ENCODE measurements at places on chromosomes 11 and 22.

DNA sequence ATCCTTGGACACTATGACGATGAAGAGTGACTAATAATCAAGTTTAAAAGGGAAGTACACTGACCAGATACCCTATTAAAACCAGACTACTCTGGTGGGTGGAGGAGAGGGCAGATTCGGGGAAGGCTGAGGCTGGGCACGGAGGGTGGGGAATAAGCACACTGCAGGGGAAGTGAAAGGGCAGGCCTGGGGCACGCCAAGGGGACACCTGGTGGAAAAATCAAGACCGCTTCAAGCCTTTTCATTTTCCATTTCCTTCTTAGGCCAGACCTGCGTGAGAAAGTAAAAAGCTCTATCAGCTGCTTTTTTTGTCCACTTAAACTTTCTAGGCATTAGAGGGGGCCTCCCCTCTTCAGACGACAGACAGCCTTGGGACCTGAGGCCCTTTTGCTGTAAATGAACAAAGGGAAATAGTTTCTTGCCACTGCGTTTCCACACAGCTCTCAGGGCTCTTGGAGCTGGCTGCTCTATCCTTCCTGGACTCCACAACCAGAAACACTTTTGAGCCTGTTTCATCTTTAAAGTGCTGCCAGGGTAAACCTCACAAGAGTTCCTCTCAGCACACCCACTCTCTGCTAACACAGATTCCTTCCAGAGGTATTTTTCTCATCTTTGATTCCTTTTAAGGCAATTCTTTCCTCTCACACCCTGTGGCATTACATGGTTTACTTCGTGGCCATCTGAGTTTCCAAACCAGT is 25.0 kb upstream of the SERPIND1 start:
- DNase-seq, result no peak

- no peak for DNase-seq
Measured at GRCh38 chr11:65488273-65489034, 10.4 kb upstream of the MALAT1 start.

DNA sequence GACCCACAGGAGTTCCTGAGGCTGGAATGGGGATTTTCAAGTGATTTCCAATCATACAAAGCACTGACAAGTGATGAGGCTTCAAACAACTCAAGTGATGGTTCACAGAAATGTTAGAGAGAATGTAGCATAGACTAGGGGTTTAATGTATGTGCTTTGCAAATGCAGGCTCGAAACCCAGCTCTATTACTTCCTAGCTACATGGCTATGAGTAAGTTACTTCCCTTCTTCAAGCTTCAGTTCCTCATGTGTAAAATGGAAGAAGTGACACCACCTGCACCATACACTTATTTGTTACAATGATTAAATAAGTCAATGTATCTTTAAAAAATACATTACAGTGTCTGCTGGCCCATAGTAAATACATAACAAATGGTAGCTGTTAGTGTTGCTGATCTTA is 139.8 kb downstream of the CCDC81 start:
- DNase-seq, result no peak

GRCh38 chr22:38098410-38099249 is 11.9 kb downstream of the BAIAP2L2 start:
- no peak for DNase-seq

GRCh38 chr22:36923131-36923788 is 9.8 kb downstream of the CSF2RB start:
- no peak for DNase-seq

GRCh38 chr11:125228993-125229392 is 64.4 kb downstream of the PKNOX2 start:
- DNase-seq, result no peak

DNA sequence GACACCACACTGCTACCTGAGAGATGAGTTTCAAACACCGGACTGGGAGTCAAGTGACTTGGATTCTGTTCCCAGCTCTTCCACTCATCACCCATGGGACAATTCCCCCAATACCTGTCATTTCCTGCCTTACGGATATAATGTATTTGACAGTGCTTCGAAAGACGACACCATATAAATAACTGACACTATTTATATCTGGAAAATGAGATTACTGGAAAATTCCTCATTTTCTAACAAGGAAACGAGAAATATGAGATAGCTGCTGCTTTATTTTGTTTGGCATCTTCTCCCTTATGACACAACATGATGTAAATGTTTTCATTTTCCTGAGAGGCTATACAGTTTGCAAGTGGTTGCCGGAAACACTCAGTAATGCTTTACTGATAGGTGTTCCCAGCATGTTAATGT is 8.6 kb downstream of the HSCB start:
- no peak for DNase-seq

DNA sequence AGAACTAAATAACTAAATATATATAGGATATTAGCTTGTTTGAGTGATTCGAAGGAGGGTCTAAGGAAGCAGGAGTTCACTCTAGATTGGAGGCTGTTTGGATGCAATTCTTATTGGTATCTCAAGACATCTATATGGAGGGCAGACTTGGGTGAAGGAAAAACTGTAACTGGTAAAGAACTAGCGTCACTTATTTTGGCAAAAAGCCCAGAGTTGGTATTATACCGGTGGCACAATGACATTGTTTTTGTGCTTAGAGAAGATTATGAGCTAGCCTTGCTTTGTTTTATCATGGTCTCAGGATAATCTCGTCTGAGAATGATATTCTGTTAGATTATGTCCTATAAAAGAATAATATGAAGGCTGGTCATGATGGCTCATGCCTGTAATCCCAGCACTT is 6.0 kb upstream of the SLC35F2 start:
- DNase-seq, result no peak

- peak; percentile 43 for DNase-seq
Measured at GRCh38 chr11:45929486-45930030, 7.1 kb downstream of the LARGE2 start.

- no peak for DNase-seq
Measured at GRCh38 chr11:30174265-30175020, 56.4 kb upstream of the FSHB start.

GRCh38 chr11:126305699-126306098 is 1.8 kb downstream of the DCPS start:
- DNase-seq, result no peak

DNA sequence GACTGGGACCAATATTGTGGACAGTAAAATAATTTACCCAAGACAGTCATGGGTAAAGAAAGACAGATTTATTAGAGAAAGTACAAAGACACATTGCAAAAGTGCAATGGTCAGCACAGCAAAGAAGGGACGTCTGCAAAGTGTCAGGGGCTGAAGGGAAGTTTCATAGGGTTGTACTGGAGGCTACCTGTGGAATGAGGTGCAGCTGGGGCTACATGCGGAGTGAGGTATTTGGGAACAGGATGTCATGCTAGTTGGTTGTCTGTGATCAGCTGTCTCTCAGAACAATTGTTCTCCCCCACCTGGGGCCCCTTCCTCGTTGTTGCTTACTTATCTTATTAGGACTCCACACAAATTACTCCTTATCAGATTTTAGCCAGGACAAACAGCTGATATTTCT is 11.4 kb upstream of the APOL3 start:
- no peak for DNase-seq

- peak; percentile 54 for DNase-seq
Measured at GRCh38 chr22:30444632-30445437, 19.3 kb downstream of the MTFP1 start.

DNA sequence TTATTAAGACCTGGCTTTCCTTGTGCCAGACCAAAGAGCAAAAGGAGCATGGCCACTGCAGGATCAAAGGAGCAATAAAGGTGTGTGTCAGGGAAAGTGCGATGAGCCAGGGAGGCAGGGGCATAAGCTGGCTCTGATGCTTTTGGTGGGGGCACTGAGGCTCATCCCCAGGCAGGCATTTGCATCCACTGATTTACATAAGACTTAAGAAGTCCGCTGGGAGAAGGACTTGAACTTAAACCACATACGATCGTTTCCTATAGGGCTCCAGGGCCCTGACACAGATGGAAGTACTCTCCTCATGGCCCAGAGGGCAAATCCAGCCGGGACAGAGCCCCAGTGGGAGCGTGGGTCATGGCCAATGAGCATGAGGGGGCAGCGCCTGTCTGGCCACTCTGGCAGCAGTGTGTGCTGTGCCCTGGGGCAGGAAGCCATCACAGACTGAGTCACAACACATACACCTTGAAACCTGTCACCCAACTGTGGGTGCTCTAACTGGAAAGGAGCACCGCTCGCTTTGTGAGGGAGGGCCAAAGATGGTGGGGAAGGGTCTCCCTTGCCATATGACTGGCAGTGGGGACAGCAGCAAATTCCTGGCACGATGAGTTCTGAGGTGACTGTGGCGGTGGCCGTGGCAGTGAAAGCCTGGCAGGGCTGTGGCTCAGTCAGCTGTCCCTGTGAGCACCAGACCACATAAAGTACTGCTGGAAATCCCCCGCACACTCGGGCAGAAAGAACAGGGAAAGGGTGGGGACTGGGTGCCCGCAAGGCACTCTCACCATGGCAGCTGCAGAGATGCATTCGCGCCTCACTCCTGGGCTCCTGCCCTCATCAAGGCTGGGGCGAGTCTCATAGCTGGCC is 79.4 kb upstream of the LMO1 start:
- DNase-seq, result no peak

- peak; percentile 52 for DNase-seq
Measured at GRCh38 chr11:43992183-43992582, 49.7 kb downstream of the C11orf96 start.

DNA sequence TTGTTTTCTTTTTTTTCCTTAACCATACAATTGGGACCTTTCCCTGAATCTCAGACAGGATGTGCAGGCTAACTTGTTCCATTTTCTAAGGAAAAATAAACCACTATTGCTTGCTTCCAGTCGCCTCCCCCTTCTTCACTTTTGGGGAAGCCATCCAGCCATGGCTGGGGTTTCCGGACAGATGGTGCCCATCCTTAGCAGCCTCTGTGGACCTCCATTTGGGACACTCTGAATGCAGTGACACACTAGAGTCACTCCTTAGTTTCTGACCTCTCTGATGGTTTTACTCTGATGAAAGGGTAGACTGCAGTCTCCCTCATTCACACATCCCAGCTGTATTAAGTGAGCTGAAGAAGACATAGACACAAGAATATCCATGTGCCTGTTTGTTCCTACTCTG is 147.3 kb downstream of the COMMD9 start:
- no peak for DNase-seq

- DNase-seq, result no peak
Measured at GRCh38 chr11:46978005-46978491, 41.5 kb downstream of the CSTPP1 start.

GRCh38 chr11:115670538-115671205 is 166.5 kb upstream of the CADM1 start:
- peak; percentile 59 for DNase-seq

DNA sequence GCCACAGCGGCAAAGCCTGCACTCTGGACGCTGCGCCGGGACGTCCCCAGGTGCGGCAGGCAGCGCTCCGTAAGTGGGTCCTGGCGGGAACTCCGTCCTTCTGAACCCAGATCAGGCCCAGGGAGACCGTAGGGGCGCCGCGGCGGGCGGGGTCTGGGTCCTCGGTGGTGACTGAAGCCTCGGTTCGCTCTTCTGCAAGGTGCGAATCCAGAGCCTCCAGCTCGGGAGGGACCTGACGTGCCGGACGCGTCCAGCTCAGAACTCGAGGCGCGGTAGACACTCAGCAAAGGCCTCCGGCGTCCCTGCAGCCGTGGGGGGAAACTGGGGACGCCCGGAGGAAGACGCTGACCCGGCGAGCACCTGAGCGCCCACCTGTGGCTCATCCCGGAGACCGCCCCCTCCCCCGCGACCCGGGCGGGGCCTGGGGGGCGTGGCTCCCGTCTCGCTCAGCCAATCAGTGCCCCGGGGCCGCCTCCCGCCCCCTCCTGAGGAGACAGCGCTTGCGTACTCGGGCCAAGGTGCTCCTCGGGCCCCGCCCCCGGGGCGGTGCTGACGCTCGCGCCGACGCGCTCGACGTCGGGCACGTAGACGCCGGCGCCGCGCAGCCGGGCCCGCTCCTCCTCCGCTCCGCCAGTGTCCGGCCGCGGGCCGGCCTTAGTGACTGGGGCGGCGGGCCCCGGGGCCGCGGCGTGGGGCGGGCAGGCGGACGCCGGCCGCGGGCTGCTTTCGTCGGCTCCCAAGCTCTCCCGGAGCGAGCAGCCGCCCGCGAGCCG is at the start of gene PPFIA1:
Gene PPFIA1 (plus strand): TSS at position 587 of the 773 bp plus-strand sequence. CDS start 1,483 bp downstream, outside the sequence.
- peak; percentile 95 for DNase-seq

DNA sequence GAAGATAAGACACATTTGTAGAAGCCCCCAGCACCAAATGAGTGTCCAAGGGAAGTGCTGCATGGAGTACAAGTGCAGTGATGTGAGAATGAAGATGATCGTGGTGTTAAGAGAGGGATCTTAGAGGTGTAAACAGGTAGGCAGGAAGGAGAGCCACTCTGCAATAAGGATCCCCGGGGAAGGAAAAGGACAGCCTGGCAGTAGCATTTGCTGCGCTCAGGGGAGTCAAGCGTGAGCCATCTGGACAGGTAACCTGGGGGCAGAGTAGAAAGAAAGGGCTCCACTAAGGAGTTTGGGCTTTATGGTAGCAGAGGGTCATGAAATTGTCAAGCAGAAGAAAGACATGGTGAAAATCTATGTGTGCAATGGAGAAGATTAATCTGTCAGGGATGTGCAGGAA is 587.2 kb downstream of the BUD13 start:
- DNase-seq, result no peak

DNA sequence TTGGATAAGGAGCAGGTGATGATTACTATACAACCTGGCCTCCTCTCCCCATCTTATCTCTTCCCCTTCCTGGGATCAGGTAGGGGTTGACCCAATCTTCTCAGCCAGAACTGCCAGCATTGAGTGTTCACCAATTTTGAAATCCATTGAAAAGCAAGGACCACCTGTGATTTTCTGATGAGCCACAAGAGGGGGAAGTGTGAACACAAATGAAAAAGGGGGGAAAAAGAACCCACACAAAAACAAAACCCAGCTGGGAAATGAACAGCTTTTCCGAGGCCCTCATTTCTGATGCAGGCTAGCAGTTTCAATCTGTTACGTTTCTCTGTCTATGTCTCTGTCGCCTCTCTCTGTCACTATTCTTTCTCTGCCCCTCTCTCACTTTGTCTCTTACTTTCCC is 161.9 kb downstream of the INSC start:
- DNase-seq, result no peak

DNA sequence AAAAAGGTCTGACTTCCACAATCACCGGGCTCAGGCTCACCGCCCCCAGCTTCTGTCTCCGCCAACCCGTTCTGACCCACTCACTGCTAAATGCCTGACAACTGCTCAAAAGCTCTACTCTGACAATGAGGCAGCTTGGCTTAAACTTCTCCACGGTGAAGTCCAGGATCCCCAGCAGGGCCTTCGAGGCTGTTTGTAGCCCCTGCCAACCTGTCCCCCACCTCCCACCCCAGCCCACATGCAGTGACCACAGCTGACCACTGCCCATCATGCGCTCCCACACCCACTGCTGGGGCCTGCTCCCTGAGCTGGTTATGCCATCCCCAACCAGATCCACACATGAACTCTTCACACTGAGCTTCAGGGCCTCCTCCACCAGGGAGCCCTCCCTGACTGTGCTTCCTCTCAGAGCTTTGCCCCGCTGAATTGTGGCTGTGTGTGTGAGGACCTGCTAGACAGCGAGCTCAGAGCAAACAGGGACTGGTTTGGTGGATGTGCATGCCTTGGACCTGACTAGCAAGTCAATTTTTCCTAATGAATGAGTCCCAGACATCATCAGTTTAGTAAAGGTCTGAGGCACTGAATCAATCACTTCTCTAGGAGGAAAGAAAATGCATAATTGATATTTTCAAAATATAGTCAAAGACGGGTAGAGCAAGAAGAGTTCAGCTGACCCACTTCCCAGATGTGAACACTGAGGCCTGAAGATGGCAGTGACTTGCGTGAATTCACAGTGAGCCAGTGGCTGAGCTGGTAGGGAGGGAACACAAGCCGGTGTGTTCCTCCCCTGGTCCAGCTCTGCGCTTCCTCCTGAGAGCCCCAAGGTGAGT is 7.7 kb downstream of the LRRC32 start:
- no peak for DNase-seq

- no peak for DNase-seq
Measured at GRCh38 chr11:12456651-12457579, 79.5 kb downstream of the PARVA start.

Measured in SHP77 (cell line).